ENCODE measurements at places on chromosomes 12 and 14. TPM values are rescaled to one million over a fixed set of nuclear protein-coding genes. Genes with fewer than 3 reads are reported as not detected.

- H3K4me1 ChIP-seq: peaks cover 6% of the 10 kb centered on the region
- no peaks in the 10 kb centered on the region for H3K27me3 ChIP-seq
These were observed 81.4 kb upstream of the EEA1 start for GRCh38 chr12:93010461-93010860.

DNA sequence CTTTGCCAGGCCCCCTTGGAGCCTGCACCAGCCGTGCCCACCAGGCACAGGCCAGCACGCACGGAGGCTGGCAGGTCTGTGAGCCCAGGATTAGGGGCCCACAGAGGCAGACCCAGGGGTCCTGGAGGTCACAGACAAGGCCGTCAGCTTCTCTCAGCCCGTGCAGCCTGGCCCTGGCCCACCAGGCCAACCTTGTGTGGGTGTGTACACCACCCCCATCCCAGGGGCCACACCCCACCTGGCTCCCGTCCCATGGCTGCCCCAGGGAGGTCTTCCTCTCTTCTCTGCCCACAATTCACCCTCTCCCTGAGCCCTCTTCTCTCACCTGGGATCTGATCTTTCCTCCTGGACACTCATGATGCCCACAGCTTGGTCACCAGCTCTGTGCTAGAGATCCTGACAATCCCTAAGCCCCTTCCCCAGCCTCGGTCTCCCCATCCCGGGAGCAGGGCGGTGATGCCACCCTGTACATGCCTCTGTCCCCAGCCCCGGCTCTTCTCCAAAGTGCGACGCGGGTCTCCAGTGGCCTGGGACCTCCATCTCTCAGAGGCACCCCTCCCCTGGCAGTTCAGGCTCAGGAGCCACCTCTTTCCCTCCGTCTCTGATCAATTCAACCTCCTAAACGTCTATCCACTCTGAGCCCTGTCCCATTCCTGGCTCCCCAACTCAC, 31.1 kb upstream of the GPR132 start:
- peaks cover 36% of the 10 kb centered on the region for H3K36me3 ChIP-seq
- H3K4me3 ChIP-seq: peak overlapping the region; percentile 63
- no peak for DNase-seq
- H3K4me1 ChIP-seq: peaks cover 19% of the 10 kb centered on the region
- H3K27ac ChIP-seq: no peak overlapping the region
- peaks cover 21% of the 10 kb centered on the region for H3K27me3 ChIP-seq

DNA sequence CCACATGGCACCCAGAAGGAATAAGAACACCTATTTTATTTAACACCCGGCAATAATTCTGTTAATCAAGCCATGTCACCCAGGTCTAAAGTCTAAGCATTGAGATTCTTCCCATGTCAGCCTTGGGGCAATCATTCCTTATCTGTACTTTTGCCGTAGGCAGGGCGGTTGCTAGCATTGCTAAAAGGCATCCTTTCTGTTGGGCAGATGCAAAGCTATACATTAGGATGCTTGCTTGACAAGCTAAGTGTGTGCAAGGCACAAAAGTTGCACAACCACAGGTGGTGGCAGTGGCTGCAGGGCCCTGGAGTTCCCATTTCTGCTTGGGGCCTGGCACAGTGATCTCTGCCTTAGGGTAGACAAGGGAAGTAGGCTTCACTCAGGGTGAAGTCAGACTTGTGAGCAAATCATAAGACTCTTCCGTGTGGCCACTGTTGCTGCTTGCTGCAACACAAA, 12.5 kb upstream of the GALNT6 start:
- H3K27ac ChIP-seq: no peak overlapping the region
- H3K4me1 ChIP-seq: peaks cover 6% of the 10 kb centered on the region
- no peak overlapping the region for H3K4me3 ChIP-seq
- peaks cover 4% of the 10 kb centered on the region for H3K27me3 ChIP-seq

The CFAP54 gene
- total RNA-seq: 2.5 TPM

The NTN4 gene
- 0.13 TPM for total RNA-seq

The SMCO2 gene
- total RNA-seq: 0.46 TPM

The TSPAN19 gene
- 0.59 TPM for total RNA-seq

GRCh38 chr14:60641742-60642269, 7.5 kb downstream of the SIX1 start:
- H3K36me3 ChIP-seq: no peaks in the 10 kb centered on the region
- no peak overlapping the region for H3K27ac ChIP-seq
- peaks cover 50% of the 10 kb centered on the region for H3K4me1 ChIP-seq
- peaks cover 24% of the 10 kb centered on the region for H3K27me3 ChIP-seq
- H3K4me3 ChIP-seq: no peak overlapping the region
- no peak for DNase-seq

The ATF7IP gene
- 153 TPM for total RNA-seq

GRCh38 chr12:123667771-123668170, 3.1 kb upstream of the TCTN2 start:
- no peaks in the 10 kb centered on the region for H3K36me3 ChIP-seq
- no peak overlapping the region for H3K4me3 ChIP-seq
- DNase-seq: no peak
- no peaks in the 10 kb centered on the region for H3K27me3 ChIP-seq
- H3K4me1 ChIP-seq: peaks cover 3% of the 10 kb centered on the region

DNA sequence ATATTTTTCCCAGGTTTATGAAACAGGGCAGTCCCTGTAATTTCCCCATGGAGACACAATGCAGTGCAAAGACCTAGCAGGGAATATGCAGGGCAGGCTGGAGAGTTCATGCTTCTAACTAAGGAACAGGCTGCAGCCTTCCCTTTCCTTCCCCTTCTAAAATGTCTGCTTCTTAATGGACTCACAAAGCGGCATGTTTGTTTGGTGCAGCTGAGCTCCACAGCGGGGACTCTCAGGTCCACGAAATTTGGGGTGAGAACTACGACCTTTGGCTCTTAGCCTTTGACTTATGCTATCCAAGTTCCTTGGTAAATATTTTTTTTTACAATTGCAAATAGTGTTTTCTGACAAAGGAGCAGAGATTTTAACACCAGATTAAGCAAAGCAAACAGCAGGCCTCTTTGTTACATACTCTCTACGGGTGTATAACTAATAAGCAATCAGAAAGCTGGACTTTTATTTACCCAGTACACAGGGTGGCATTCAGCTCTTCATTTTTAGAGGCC, 323.6 kb downstream of the ZFP36L1 start:
- peaks cover 4% of the 10 kb centered on the region for H3K27me3 ChIP-seq
- H3K4me1 ChIP-seq: peaks cover 65% of the 10 kb centered on the region
- H3K4me3 ChIP-seq: no peak overlapping the region
- H3K36me3 ChIP-seq: no peaks in the 10 kb centered on the region

The ZFYVE21 gene
- total RNA-seq: 48.1 TPM

DNA sequence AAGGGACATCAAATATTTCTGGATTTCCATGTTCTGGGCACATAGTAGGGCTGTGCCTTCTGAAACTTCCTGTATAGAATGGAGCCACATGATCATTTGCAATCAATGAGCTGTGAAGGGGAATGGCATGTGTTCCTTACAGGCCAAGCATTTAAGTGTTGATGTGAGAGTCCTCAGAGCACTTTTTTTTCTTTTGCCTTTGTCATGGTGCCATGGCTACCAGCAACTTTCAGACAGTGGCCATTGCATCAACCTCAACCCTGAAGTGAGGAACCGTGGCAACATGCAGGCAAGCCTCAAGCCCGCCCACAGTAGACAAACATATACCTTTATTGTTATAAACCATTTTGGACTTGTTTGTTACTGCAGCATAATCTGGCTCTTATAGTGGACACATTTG, 948.1 kb downstream of the NRXN3 start:
- no peaks in the 10 kb centered on the region for H3K4me1 ChIP-seq
- no peaks in the 10 kb centered on the region for H3K27me3 ChIP-seq
- no peak overlapping the region for H3K27ac ChIP-seq
- no peak for DNase-seq

DNA sequence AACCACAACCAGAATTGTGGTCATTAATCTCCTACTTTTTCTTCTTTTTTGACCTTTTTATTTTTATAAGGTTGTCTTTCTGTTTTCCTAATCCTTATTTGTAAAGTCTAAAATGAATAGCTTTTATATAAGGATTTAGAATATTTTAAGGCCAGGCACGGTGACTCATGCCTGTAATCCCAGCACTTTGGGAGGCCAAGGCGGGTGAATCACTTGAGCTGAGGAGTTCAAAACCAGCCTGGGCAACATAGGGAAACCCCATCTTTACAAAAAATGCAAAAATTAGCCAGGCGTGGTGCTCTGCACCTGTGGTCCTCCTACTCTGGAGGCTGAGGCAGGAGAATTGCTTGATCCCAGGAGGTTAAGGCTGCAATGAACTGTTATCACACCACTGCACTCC, 55.1 kb downstream of the IFT81 start:
- no peaks in the 10 kb centered on the region for H3K4me1 ChIP-seq
- peaks cover 4% of the 10 kb centered on the region for H3K27me3 ChIP-seq
- H3K4me3 ChIP-seq: no peak overlapping the region
- no peak overlapping the region for H3K27ac ChIP-seq
- peaks cover 4% of the 10 kb centered on the region for H3K36me3 ChIP-seq

- H3K27me3 ChIP-seq: no peaks in the 10 kb centered on the region
- no peaks in the 10 kb centered on the region for H3K36me3 ChIP-seq
- no peak overlapping the region for H3K4me3 ChIP-seq
- no peaks in the 10 kb centered on the region for H3K4me1 ChIP-seq
- H3K27ac ChIP-seq: no peak overlapping the region
These were observed 1918.5 kb upstream of the FLRT2 start for GRCh38 chr14:83611491-83611890.

The ACRBP gene
- total RNA-seq: 19.3 TPM

DNA sequence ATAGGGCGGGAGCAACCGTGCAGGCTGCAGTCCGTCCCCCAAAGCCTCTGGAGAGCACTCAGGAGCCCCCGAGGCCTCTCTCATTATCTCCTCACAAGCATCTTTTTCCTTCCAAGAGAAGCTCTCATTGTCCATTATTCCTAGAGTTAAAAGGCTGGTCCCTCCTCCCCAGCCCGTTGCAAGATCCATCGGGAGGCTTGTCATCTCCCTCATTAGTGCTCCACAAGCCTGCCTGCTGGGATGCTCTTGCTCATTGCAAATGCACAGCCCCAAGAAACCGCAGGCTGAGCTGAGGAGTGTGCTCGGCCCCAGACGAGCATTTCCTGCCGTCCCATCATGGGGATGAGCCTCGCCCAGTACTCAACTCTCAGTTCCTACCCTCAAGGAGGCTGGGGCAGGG, 23.3 kb downstream of the NUAK1 start:
- H3K36me3 ChIP-seq: no peaks in the 10 kb centered on the region
- no peak for DNase-seq
- no peak overlapping the region for H3K4me3 ChIP-seq
- peaks cover 33% of the 10 kb centered on the region for H3K4me1 ChIP-seq

The LMO3 gene
- not detected for total RNA-seq

- H3K36me3 ChIP-seq: no peaks in the 10 kb centered on the region
- no peak for DNase-seq
- H3K27me3 ChIP-seq: no peaks in the 10 kb centered on the region
These were observed 250.1 kb upstream of the PWP1 start for GRCh38 chr12:107435520-107435919.

- peaks cover 8% of the 10 kb centered on the region for H3K36me3 ChIP-seq
- peaks cover 20% of the 10 kb centered on the region for H3K4me1 ChIP-seq
- no peak overlapping the region for H3K27ac ChIP-seq
These were observed 211.7 kb upstream of the FKBP4 start for GRCh38 chr12:2583091-2583497.

GRCh38 chr14:38412654-38413053, 156.8 kb upstream of the CLEC14A start:
- no peaks in the 10 kb centered on the region for H3K4me1 ChIP-seq
- no peak overlapping the region for H3K4me3 ChIP-seq
- no peaks in the 10 kb centered on the region for H3K36me3 ChIP-seq
- no peak overlapping the region for H3K27ac ChIP-seq
- no peak for DNase-seq
